Stimulated activated CD8-positive, alpha-beta memory T cell treated with anti-CD3 and anti-CD28 coated beads, Interleukin-7, amount 100 ng/mL, for 1 hour (primary cell): ENCODE measurements at places on chromosomes 7 and 10.

- no peak for DNase-seq
Observed at GRCh38 chr7:2019711-2020511, 212.8 kb downstream of the MAD1L1 start.

DNA sequence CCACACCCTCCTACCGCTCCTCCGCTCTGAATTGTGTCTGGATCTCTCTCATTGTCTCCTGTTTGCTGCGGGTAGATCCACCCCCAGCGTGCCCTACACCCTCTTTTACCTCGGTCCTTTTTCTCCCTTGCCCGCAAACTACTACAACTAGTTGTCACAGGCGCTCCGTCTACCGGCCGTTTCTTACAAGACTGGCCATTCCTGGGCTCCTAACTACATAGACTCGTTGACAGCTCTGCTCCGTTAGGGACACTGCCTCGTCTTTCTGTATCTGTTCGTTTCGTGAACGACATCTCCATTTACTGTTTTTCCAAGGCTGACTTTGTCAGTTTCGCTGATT is 786 bp downstream of the TAF3 start:
- no peak for DNase-seq

- DNase-seq, result no peak
Observed at GRCh38 chr7:92831716-92832533, 4.4 kb downstream of the CDK6 start.

GRCh38 chr10:124992462-124993344 is 50.8 kb downstream of the ZRANB1 start:
- no peak for DNase-seq

DNA sequence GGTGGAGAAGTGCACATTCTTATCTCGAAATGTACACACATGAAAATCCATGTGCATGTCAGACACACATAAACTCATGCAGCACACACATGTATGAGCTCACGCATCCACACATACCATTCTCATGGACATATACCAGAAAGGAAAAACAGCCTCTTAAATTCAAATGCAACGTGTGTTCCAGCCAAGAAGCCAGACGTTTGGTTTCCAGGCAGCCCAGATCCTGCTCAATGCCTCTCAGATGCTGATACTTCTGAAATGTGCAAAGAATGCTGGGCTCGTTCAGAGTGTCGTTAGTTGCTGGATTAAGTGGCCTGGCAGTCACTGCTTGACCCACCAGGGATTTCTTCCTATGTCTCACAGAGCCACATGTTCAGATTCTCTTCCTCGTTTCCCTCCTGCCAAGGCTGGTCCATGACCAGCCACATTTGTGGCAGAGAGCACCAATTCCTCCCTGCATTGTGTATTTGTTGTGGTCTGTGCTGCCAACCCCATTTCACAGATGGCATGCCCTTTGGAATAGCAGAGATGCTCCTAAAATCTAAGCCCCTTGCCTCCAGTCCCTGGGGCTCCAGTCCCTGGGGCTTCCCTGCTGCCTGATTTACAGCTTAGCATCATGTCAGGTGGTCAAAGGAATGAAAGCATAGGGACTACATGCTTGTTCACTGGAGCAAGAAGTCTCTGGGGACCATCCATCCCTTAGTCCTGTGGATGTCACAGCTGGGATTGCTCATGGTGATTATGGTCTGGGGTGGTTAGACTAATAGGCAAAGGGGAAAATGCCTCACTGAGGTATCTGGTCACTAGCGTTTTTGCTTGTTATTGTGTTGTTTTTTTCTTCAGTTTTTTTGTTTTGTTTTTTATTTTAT is 426.6 kb downstream of the PLXNA4 start:
- no peak for DNase-seq

DNA sequence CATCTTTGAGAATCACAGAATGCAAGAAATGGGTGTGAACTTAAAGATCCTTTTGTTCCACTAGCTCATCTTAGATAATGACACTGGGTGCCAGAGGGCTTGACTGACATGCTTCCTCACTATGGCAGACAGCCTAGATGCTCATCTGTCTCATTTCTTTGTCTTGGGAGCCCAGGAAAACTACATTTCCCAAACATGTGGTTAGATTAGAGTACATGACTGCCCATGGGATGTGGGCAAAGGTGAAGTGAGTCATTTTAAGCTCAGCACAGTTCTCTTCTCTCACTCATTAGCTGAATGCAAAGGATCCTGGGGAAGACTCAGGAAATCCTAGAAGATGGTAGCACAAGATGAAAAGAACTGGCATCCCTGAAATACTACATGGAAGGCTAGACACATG is 32.5 kb upstream of the TBX20 start:
- no peak for DNase-seq

GRCh38 chr7:2802101-2802500 is 42.0 kb downstream of the GNA12 start:
- DNase-seq, result no peak

- DNase-seq, result no peak
Observed at GRCh38 chr7:121436688-121437087, 40.6 kb upstream of the FAM3C start.

- no peak for DNase-seq
Observed at GRCh38 chr7:73394422-73394821, 39.2 kb upstream of the FZD9 start.

GRCh38 chr10:125389648-125390047 is 229.3 kb upstream of the CTBP2 start:
- DNase-seq, result no peak
